Activated CD4-positive, alpha-beta T cell treated with anti-CD3 and anti-CD28 coated beads for 4 hours (primary cell): ENCODE measurements at places on chromosomes 11 and 22.
A peak's percentile ranks its signal among the peaks of the same experiment; 100 is the strongest.

DNA sequence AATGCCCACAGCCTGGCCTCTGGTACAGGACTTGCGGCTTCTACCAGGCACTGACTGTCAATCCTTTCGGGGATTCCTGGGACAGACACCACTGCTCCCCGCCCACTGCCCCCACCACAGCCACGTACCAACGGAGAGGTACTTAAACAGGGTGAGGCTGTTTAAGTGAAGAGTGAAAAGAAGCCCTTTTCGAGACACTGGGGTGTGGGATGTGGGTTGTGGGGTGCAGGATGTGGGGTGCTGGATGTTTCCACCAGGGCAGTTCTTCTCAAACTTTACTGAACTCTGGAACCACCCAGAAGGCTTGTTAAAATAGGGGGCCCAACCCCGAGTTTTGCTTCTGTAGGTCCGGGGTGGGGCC, 34.2 kb upstream of the PRR5 start:
- peak; percentile 38 for DNase-seq

DNA sequence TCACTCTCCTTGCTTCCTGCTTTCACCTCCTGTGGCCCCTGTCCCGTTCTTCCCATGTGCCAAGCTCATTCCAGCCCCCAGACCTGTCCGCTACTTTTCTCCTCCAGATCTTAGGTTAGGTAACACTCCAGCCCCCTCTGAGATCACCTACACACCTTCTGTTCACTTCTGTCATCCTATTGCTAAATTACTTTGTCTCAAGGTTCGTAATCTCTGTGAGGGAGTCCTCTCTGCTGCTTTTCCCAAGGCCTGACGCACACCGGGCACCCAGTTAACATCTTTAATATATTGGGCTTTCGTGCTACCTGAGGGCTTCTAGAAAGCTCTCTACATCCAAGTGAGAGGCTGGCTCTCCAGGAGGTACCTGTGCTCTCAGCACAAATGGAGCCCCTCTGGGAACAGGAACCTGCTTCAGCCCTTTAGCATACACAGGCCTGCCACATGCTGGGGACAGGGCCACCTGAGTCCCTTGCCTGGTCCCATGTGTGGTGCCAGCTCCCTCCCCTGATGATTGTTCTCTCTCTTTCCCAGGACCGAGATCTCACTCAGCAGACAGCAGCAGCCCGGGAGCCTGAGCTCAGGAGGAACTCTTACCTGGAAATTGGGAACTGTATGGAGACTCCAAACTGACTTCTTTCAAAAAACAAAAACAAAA, 8.5 kb downstream of the C22orf31 start:
- DNase-seq: no peak

- DNase-seq: no peak
These were observed 2.1 kb downstream of the TMPRSS4 start for GRCh38 chr11:118078911-118079411.

- DNase-seq: no peak
These were observed 71.8 kb downstream of the GGTLC2 start for GRCh38 chr22:22716136-22716665.

DNA sequence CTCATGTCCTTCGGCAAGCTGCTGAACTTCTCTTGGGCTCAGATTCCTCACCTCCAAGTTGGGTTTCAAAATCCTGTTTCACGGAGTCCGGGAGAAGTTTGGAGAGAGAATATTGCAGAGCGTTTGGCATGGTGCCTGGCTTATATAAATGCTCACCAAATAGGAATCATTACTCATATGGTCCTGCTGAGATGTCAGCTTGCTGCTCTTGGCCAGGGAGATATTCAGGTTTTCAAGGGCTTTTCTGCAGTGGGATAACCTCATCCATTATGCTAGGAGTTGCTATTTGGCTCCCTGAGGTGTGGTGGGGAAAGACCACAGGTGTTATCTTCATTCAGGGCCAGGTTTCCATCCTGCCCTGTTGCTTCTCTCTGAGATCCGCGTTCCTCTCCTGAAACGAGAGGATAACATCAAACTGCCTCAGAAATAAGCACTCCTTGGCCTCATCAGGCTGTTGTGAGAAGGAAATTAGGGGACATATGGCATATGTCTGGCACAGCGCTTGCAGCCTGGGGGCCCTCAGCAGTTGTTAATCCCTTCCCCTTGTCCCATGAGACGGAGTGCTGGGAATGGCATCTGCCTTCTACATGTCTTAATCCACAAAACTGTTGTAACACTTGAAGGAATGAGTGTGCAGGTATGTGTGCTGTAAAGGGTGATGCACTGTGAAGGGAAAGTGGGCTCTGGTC, 29.9 kb upstream of the ACER3 start:
- DNase-seq: no peak

DNA sequence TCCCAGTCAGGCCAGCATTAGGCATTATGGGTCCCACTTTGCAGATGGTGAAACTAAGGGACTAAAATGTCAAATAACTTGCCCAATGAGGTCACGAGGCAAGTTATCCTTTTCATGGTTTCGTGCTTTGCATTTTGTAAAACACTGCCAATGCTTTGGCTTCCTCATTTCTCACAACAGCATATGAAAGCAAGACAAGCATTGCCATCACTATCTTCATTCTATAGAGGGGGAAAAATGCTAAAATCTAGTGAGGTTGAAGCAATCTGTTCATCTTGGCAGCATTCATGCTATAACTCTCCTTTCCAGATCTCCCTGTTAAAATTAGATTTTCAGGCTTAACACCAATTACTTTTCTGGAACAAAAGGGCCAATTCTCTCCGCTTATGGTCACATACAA, 14.8 kb downstream of the FAM181B start:
- no peak for DNase-seq
